ENCODE measurements at places on chromosomes 4 and X.

GRCh38 chr4:18914182-18914581, 892.6 kb upstream of the LCORL start:
- DNase-seq: no peak

DNA sequence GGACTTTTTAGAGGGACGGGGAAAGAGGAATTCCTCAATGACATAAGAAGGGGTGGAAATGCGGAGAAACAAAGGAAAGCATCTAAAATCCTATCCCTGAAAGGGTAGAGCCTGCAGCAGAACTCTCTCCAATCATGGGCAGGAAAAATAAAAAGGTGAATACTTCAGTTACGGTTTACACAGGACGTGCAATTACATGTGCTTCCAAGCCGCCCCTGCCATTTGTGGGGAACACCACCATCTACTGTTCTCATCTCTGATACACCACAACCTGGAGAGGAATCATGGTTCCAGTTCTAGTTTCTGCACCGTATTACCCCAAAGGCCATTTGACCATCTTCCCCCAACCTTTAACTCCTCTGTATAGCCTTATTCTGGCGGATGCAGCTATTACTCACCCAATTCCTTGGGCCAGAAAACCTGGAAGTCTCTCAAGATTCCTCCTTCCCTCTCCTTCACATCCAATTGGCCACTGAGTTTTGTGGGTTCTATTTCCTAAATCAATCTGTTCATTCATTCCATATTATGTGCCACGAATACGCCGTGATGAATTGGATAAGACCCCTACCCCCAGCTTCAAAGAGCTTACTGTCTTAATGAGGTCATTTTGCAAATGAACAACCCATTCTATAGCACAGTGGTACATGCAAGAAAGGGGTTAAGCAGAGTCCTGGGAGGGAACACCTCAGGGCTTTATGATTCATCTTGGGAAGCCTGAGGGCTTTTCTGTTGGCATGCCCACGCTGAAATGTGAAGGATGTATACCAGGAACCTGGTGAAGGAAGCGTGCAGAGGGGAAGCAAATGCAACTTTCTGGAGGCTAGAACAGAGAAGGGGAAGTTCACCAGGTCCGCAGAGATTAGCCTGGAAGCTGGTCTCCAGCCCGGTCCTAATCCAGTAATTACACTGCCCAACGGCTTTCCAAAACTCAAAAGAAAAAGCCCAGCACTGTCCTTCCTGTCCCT, 1.4 kb upstream of the MSL3 start:
- no peak for DNase-seq

GRCh38 chrX:41014776-41015360, 70.4 kb upstream of the USP9X start:
- DNase-seq: no peak

GRCh38 chr4:48742412-48742811, 37.7 kb downstream of the FRYL start:
- no peak for DNase-seq

DNA sequence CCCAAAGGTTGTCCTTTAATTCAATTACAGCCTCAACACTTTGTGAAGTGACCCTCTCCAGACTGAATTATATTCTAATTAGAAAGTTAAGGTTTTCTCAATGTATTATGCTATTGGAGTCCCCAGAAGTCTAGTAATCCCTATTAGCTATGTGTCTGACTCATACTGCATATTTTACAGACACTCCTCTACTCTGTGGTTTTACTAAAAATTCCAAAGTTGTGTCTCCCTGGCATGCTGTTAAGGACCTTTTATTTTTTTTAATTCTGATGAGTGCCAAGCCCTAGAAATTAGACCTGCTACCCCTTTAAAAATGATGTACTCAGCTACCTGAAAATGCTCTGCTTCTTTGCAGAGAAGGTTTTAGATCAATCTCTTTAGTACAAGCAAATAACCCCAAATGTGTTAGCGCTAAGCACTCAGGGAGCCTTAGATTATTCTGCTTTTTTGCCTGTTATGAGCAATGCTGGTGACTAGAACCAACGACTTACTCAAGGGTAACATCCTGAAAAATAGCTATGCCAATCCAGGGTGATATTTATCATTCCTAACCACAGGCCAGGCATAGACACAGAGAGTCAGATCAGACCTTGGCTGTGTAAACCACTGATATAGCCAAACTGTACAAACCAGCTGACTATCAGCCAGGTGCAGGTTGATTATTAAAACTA, 26.1 kb upstream of the CXCL13 start:
- DNase-seq: no peak

DNA sequence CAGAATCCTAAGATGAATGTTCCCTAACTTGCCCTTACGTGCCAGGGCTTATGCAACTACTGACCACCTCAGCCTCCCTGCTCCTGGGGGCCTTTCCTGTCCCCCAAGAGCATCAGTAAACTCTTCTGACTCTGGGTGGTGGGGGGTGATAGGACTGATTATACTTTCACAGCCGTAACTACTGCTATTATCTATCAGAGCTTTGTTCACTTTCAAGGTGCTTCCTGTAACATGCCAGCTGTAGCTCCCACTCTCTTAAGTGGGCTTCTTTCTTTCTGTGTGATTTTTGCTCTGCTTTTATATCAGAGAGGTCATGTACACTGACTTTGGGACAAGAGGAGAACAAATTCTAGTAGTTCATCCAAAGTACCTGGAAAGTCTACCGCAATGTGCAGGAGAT, 25.3 kb downstream of the SPINK2 start:
- no peak for DNase-seq

GRCh38 chr4:124121461-124121971, 591.0 kb downstream of the ANKRD50 start:
- no peak for DNase-seq

DNA sequence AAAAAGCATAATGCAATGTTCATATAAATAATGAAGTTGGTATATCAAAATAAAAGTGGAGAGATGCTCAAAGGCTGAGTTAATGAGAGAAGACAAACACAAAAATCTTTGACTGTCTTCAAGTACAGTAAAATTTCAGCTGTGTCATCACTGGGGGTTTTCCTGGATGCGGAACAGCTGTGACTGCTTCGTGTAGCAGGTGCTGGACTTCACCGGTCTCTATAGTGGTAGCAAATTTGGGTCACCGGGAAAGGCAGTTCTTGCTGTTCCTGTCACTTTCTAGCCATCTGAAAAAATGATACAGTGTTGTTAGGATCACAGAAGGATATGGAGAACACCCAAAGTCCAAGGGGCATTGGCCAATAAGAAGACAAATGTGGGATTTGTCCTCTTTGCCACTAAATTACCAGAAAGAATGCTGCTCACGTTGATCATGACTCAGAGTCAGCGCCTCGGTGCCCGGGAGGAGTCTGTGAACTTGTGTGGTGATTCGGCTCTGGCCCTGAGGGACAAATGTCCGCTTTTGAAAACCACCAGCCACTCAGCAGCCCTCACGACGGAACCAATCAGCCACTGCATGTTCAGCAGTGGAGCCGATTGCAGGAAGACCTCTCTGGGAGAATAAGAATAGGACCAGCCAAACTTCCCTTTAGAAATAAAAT, 230.1 kb upstream of the FAT1 start:
- peak; percentile 23 for DNase-seq

DNA sequence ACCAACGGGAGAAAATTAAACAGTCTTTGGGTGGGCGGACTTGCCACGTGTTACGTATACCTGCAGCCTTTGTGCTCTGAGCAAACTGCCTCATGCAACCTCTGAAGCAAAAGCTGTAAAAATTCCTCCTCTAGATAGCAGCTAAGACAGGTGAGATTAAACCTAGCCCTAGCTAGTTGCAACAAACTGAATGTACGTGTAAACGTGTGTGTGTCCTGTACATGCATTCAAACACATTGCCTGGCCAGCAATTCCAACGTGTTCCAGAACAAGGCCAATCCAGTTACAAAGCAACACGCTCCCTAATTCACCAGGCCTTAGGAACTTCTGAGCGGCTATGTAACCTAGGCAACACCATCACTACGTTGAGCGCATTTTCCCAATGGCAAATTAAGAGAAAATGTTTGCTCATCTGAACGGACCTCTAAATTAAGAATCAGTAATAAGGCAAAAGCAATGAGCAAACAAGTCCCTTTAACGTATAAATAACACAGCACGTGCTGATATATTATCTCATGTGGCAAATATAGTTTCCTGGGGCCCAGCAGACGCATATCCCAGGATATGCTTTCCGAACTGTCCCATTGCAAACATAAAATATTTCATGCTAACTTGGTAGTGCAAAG, 792 bp downstream of the PPID start:
- peak; percentile 75 for DNase-seq

- no peak for DNase-seq
These were observed 39.8 kb downstream of the ARHGAP24 start for GRCh38 chr4:85514783-85515182.

DNA sequence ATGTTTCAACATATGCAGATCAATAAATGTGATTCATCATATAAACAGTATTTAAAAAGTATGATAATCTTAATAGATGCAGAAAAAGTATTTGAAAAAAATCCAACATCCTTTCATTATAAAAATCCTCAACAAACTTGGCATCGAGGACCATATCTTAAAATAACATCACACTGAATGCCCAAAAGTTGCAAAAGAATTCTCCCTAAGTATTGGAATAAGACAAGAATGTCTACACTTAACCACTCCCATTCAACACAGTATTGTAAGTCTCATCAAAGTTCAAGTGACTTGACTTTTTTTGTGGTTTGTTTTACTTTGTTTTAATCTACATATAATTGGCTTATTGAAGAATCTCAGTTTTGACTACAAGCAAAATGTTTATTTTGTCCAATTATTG, 779.0 kb upstream of the SLIT2 start:
- no peak for DNase-seq

DNA sequence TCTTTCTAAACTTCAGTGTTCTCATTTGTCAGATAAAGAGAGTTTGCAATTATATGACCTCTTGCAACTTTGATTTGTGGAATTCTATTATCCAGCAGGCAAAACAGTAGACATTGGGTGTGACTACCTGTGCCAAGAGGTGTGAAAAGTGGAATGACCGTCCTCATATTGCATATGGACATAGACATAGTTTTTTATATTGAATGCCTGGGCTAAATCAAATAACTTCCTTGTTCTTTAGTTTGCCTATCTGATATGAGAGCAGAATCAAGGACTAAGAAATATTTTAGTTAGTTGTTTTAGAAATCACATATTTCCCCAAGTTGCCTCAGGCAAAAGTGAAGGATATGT, 117.7 kb upstream of the KLF8 start:
- no peak for DNase-seq

DNA sequence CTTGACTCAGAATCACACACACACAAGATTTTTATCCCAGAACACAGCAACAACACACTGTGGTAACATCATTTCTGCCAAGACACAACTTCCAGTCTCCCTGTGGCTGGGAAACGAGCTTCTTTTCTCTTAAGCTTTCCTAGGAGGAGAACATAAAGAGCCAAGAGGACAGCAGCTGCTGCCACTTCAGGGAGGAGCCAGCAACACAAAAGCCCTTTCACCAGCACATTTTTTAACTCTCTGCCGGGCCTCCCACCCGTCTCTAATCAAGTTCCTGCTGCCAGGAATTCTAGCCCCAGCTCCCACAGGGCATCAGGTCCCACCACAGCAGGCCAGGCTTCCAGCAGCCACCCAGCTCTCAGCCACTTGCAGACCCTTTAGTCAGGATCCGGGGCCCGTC, 22.4 kb downstream of the FAT1 start:
- peak; percentile 87 for DNase-seq

- no peak for DNase-seq
These were observed 105.0 kb downstream of the TBL1X start for GRCh38 chrX:9569876-9570301.

GRCh38 chr4:83171436-83172039, 57.0 kb upstream of the PLAC8 start:
- DNase-seq: no peak

GRCh38 chr4:189502841-189503435, 437.7 kb upstream of the FRG1 start:
- no peak for DNase-seq

GRCh38 chr4:83568062-83568461, 32.2 kb downstream of the GPAT3 start:
- no peak for DNase-seq

DNA sequence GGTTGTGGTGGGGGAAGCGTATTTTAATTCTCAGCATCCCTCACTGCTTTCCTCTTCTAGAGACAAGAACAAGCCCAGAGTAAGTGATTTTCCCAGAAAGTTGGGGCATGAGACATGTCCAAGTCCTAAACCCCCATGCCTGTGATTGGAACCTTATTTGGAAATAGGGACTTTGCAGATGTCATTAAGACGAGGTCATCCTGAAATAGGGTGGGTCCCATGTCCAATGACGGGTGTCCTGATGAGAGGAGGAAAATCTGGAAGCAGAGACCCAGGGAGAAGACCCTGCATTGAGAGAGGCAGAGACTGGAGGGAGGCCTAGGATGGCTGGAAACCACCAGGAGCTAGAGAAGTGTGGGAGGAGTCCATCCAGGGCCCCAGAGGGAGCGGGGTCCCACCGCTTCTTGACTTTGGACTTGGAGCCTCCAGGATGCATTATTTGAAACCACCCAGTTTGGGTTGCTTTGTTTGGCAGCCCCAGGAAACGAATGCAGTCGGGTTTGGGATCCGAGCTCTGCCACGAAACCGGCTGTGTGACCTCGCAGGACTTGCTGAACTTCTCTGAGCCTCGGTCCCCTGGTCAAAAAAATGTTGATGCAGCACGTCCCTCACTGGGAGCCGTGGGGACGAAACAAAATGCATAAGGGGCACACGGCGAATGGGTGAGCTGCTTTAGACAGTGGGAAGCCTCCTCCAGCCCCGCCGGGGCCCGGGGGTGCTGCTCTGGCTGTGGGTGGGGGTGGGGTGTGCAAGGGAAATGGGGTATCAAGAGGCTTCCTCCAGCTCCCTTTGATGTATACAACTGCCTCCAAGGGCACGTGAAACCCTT, 113.9 kb downstream of the CPZ start:
- no peak for DNase-seq

GRCh38 chr4:76208005-76208765, 5.4 kb downstream of the SCARB2 start:
- DNase-seq: peak; percentile 72

GRCh38 chrX:96483647-96484160, 200.9 kb upstream of the DIAPH2 start:
- DNase-seq: no peak

- DNase-seq: no peak
These were observed 53.0 kb downstream of the COQ2 start for GRCh38 chr4:83231620-83232076.

- no peak for DNase-seq
These were observed 10.9 kb upstream of the BBS7 start for GRCh38 chr4:121881158-121881557.

DNA sequence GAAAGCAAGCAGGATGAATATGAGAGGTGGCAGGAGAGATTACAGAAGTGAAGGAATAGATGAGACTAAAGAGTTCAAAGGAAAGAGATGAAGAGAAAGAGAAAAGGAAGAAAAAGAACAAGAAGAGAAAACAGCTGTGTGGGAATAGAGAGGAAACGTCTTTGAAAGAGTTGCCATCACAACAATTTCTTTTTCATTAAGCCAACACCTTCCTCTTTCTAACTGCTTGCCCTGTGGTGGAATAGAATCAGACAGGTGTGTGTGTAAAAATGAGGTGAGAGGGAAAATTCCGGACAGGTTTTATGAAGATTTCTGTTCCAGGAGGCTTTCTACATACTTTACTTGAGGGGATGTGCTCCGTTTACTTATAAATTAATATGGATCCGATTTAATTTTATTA, 28.8 kb downstream of the DTHD1 start:
- DNase-seq: no peak

Data from eye (tissue), 1 donor.